ENCODE measurements at places on chromosomes 5 and 9.

GRCh38 chr9:98150721-98151120, 31.7 kb upstream of the TRIM14 start:
- DNase-seq: no peak

DNA sequence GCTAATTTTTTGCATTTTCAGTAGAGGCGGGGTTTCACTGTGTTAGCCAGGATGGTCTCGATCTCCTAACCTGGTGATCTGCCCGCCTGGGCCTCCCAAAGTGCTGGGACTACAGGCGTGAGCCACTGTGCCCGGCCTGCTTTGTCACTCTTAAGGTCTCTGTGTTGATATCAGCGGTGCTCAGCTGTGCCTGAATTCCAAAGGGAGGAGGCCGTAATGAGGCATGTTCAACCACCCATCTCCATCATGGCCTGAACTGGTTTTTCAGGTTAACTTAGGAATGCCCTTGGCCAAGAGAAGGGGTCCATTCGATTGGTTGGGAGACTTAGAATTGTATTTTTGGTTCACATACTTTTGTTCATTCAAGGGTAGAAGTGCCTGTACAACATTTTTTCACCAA, 22.0 kb downstream of the HSD17B3 start:
- DNase-seq: no peak

- no peak for DNase-seq
Measured at GRCh38 chr5:92629574-92629973, 951.4 kb downstream of the NR2F1-AS1 start.

GRCh38 chr5:71695595-71695994, 23.5 kb upstream of the CARTPT start:
- no peak for DNase-seq

DNA sequence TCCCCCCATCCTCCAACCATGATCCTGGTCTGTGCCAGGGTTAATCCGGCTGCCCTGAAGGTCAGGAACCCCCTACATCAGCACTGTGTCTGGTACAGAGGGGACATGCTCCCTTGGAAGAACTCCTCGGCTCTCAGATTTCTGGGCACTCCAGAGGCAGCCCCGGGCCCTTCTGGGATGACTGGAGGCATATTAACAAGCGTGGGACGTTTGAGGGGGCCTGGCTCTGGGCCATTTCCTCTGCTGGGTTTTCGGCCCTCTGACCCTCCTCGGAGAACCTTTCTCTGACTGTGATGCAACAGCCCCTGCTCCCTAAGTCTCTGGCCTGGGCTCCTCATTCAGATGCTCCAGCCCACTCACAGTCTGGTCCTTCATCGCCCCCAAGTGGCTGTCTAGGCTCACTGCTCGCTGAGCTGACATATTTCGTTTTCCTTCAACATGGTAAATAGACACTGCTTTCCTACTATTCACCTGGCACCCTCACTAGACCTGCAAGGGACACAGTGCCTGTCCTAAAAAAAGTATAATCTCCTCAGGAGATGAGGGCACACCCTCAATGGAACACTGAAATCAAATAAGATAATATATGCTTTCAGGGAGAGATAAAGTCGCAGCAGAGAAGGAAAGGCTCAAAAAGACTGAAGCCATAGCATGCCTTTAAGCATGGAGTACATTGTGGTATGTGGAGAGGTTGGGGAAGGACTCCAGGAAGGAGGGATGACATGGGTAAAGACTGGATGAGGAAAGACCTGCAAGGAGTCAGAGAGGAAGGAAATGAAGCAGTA, 404.7 kb upstream of the TRPC7 start:
- peak; percentile 48 for DNase-seq

- DNase-seq: no peak
Measured at GRCh38 chr9:129575818-129576217, 45.1 kb downstream of the C9orf50 start.

DNA sequence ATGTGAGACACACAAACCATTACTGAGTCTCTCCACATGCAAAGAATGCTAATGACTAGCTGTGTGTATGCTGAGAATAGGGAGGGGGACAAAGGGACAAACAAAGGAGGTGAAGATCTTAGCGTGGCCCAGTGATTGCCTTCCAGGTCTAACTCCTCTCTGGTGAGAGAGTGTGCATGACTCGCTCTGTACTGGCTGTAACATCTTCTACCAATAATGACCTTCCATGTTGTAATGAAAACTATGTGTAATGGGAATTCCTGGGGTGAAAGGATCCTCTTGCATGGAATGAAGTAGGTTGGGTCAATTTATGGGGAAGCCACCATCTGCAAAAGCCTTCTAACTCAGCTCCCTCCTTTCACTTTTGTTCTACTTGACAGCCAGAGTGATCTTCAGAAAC, 24.4 kb upstream of the GPR151 start:
- no peak for DNase-seq

GRCh38 chr5:134758176-134758503, 439 bp upstream of the DDX46 start:
- no peak for DNase-seq

GRCh38 chr9:71941998-71942567, 30.6 kb downstream of the C9orf85 start:
- no peak for DNase-seq
